ENCODE measurements at places on chromosomes 4 and X. TPM values are rescaled to one million over a fixed set of nuclear protein-coding genes. Genes with fewer than 3 reads are reported as not detected.

Gene SPATA18
- total RNA-seq: 4.0 TPM

GRCh38 chrX:9530848-9531274 lies 66.0 kb downstream of the TBL1X start:
- peak; percentile 33 for DNase-seq

DNA sequence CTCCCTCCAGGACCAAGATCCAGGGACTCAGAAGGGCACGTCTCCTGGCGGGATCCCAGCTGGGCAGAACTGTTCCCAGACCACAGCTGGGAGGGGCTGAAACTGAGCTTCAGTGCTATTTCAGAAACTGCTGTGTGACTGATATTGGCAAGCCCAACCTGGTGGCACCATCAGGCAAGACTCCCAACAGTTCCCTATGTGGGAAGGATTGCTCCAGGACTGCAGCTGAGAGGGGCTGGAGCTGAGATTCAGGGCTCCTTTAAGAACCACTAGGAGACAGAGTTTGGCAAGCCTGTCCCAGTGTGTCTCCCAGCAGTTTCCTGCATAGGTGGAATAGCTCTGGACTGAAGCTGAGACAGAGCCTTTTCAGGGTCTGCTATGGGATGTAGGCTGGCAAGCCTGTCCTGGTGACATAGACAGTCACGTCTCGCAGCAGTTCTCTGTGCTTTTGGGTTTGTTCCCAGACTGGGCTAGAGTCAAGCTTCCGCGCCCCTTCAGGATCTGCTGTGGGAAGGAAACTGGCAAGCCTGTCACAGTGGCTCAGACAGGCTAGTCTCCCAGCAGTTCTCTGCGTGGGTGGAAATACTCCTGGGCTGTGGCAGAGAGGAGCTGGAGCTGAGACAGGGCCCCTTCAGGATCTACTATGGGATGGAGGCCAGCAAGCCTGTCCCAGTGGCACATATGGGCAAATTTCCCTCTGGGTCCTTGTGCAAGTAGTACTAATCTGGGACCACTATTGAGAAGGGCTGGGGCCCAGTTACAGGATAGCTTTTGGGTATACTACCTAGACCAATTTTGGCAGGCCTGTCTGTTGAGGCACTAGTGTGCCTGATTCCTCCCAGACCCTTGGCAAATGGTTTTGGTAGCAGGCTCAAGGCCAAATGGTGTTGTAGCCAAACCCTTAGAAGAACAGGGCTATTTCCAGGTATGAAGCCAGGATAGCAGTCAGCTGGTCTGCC lies 20.2 kb upstream of the MED14 start:
- no peak for DNase-seq

GRCh38 chr4:83771113-83771705 lies 235.3 kb downstream of the GPAT3 start:
- DNase-seq: no peak

DNA sequence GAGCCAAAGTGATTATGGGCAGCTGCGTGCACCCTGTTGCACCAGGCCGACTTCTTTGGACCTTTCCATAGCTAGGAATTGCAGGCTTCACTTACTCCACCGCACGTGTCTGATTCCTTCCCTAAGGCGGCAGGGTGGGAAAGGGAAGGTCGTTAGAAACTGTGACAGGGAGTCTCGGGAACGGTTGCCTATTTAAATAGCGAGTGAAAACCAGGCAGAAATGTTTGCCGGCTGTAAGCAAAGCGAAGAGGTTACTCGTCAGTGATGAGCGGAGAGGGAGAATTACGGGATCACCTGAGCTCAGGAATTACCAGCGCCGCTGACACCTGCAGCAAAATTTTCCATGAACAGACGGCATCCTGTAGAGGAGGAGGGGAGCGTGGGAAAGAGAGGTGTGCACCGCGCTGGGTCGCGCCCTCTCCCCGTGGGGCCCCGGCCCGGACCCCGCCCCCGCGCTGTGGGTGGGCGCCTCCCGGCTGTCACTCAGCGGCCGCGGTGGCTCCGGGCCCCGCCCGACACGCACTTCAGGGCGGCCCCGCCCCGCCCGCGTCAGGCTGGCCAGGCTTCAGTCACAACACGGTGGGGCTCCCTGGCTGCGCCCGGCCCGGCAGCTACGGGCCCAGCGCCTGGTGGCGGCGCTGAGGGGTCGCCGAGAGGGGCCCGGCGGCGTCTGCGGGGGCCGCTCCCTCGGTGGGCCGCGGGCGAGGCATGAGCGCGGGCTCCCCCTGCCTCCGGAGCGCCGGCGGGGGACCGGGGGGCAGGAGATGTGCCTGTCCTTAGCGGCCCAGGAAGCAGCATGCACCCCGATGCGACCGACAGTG lies at the start of gene SNX25:
Gene SNX25 (plus strand): TSS at position 568 of the 821 bp plus-strand sequence. CDS start 229 bp downstream, at position 797.
- no peak for DNase-seq

Gene CSN1S1
- not detected for total RNA-seq

GRCh38 chr4:134388351-134388750 lies 186.8 kb upstream of the PABPC4L start:
- no peak for DNase-seq

Gene C4orf17
- total RNA-seq: not detected

DNA sequence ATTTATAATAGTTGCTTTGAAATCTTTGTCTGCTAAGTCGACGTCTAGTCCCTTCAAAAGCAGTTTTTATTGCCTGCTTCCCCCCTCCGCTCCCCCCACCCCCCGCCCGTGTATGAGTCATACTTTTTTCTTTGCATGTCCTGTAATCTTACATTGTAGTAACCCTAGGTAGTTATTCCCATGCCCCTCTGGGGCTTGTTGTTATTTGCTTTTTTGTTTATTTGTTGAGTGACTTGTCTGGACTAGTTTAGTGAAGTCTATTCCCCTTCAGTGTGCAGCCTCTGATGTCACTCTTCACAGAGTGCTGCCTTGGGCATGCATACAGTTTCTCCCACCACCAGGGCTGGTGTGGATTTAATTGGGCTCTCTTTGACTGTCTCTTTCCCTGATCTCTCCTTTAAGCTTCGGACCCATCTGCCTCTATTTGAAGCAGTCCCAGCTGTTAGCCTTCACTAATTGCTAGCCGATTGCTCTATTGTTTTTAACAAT lies 86.2 kb downstream of the PPEF1 start:
- DNase-seq: no peak

- DNase-seq: peak; percentile 29
Measured at GRCh38 chrX:74550295-74550802, 64.1 kb downstream of the RLIM start.

Gene GSX2
- total RNA-seq: not detected

Gene ARHGEF6
- total RNA-seq: 28.5 TPM

All from urinary bladder (tissue), 4 donors.